ENCODE measurements at places on chromosomes 4 and X.

GRCh38 chr4:4852591-4853362 is 6.7 kb upstream of the MSX1 start:
- DNase-seq, result peak; percentile 63

GRCh38 chrX:39955625-39956024 is 142.1 kb downstream of the BCOR start:
- no peak for DNase-seq

GRCh38 chrX:12349201-12349600 is 210.9 kb downstream of the FRMPD4 start:
- DNase-seq, result no peak

GRCh38 chrX:30654989-30655607 is 1.9 kb downstream of the GK start:
- DNase-seq, result no peak

GRCh38 chrX:56089376-56089775 is 142.8 kb upstream of the KLF8 start:
- no peak for DNase-seq

DNA sequence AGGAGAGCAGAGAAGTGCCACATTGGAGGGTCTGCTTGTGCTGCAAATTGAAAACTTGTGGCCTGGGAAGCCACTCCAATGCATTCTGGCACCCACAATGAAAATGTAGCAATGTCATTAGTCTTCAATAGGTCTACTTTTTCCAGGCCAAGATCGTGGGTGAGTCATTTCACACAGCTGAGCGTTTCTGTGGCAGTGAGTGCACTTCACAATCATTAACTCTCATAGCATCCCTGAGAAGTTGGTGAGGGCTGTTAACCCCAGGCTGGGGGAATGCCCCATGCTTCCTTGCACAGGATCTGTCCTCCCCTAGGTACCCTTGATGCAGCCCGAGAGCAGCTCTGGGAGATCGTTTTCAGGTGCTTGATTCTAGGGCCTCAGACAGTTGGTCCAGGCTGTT is 196.8 kb upstream of the ATP6AP2 start:
- DNase-seq, result peak; percentile 37

DNA sequence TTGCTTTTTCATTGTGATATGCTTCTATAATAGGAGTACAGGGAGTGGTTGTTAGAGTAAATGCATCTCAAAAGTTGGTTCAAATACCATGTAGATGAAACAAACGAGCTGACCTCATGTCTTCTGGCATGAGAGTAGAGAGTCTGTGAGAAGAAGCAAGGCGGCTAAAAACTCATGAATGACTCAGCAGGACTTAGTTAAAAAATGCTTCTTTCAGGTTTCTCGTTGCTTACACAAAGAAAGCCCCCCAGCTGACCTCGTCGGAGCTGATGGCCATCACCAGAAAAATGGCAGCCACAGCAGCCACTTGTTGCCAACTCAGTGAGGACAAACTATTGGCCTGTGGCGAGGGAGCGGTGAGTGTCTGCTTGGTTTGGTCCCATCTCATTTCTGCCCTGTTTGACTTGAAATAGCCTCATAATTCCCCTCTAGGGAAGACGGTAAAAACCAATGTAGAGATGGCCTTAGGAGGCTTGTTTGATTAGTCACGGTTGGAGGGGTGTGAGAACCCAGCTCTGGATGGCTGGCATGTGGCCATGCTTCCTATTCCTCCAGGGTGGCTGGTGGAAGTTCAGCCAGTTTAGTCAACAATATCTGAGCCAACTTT is 14.5 kb downstream of the AFP start:
- peak; percentile 88 for DNase-seq

DNA sequence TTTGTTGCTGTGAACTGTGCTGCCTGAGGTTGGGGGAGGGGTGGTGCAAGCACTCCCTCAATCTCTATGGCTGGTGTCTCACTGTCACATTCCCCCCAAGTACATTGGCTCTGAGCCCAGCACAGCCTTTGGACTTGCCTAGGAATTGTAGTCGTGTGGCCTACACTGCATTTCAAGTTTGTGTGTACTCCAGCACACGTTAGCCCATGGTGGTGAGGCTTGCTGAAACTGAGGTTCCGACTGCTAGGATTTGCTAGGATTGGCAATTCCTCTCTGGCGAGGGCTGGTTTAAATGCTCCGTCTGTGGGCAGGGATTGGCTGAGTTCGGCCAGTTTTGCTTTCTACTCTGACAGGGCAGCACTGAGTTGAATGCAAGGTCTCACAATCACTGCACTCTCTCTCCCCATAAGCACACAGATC is 121.7 kb upstream of the CXXC4 start:
- no peak for DNase-seq

DNA sequence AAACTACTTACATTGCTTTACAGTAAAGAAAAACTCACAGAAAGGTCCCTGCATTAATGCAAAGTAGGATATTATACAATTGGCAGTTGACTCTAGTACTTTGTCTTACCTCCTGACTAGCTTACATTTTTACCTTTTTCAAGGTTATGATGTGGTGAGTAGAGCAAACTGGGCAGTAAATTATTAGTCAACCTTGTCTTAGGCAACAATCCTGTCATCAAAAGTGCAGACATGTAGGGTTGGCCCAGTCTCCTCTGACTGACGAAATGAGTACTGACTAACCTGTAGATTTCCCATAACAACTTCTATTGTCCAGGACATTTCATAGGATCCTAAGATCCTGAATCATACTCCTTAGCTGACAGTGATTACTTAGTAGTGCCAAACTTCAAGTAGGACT is 142.0 kb upstream of the NUDT6 start:
- peak; percentile 65 for DNase-seq

- no peak for DNase-seq
These were observed 338.1 kb upstream of the F9 start for GRCh38 chrX:139192386-139192961.

GRCh38 chrX:118115953-118116712 is 477 bp downstream of the KLHL13 start:
- no peak for DNase-seq

DNA sequence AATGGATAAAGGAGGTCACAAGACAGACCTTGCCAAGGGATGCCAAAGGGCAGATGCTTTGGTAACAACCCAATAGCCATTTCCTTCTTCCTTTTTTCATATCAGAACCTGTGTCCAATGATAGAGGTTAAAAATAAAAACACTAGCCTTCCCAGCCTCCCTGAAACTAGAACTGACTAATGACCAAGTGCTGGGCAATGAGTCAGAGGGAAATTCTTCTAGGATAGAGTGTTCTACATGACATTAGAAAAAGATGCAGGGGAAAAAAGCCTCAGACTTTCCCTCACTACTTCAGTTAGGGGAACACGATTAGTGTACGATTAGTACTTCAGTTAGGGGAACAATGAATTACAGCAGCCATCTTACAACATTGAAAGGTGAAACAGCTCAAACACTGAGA is 29.3 kb upstream of the FAM47C start:
- DNase-seq, result peak; percentile 33

GRCh38 chrX:119989905-119990555 is 46.5 kb upstream of the NKAP start:
- DNase-seq, result no peak

DNA sequence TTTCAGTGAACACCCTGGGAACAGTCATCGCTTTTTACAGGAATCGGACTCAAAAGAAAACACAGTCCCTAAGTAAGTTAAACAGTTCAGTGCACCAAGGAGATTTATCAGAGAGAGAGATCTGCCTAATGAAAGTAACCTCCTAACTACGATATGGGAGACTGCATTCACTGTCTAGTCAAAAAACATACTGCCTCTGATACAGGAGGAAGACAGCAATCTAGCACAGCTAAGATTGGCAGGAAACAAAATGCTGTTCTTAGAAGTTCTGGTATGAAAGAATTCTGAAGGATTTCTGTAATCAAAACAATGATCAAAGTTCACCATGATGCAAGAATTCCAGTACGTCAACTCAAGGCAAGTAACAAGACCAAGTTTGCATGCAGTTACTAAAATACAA is 92.8 kb downstream of the MAML3 start:
- DNase-seq, result peak; percentile 81

GRCh38 chr4:1201851-1202525 is 29.6 kb upstream of the SPON2 start:
- DNase-seq, result no peak

- no peak for DNase-seq
These were observed 16.4 kb upstream of the CTBP1 start for GRCh38 chr4:1265351-1265750.

DNA sequence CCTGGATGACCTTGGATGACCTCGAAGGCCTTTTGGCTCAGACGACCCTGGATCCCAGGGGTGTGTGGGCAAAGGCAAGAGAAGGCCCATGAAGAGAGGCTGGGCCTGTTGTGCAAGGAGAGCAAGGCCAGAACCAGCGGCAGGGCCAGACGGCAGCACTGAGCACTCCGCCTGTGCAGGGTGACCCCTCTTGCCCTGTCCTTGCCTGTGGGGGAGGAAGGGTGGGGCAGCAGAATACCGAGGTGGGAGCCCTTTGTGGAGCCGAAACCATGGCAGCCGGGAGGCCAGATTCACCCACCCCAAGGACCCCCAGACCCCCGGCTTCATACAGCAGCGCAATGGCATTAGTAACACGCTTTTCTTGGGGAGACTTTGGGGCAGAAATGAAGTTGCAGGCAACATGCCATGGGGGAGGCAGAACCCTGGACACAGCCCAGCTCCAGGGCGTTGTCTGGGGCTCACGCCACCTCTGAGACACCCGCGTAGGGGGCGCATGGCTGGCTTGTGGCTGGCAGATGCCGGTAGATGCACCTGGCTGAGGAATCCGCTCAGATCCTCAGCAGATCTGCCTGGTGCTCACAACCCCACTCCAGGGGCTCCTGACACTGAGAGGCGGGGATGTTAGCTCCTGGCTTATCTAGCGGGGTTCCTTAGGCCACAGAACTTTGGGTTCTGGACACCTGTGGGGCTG is 114.5 kb downstream of the FAM53A start:
- no peak for DNase-seq

DNA sequence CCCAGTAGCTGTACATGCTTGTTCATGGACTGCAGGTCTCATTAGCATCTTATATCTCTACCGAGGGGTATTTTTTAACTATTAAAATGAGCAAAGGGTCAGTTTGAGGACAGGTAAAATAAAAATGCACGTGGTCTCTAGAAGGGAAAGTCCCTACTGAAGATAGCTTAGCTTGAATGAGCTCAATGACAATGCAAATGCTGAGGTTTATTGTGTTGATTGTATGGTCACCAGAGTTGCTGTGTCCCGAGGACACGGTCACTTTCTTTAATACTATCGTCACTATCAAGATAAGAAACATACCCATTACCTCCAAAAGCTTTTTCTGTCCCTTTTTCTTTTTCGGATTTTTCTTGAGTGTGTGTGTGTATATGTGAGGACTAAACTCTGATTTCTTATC is 250.5 kb upstream of the PRKX start:
- DNase-seq, result no peak

DNA sequence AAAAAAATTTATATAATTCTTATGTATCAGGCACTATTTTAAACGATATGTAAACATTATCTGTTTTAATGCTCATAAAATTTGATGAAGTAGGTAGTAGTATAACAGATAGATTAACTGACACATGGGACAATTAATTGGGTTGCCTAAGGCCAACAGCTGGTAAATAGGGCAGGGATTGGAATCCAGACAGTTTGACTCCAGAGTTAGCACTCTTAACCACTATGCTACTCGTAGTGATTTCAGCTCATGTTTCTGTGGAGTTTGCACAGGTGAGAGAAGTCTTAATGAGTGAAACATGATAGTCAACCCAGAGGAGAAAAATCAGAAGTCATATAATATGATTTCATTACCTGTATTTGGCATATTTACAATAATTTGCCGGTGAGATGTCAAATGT is 126.0 kb upstream of the WDFY3 start:
- no peak for DNase-seq

GRCh38 chr4:78190595-78190994 is 133.5 kb downstream of the FRAS1 start:
- no peak for DNase-seq

- DNase-seq, result no peak
These were observed 76.1 kb downstream of the SLC9A6 start for GRCh38 chrX:136061286-136061685.

DNA sequence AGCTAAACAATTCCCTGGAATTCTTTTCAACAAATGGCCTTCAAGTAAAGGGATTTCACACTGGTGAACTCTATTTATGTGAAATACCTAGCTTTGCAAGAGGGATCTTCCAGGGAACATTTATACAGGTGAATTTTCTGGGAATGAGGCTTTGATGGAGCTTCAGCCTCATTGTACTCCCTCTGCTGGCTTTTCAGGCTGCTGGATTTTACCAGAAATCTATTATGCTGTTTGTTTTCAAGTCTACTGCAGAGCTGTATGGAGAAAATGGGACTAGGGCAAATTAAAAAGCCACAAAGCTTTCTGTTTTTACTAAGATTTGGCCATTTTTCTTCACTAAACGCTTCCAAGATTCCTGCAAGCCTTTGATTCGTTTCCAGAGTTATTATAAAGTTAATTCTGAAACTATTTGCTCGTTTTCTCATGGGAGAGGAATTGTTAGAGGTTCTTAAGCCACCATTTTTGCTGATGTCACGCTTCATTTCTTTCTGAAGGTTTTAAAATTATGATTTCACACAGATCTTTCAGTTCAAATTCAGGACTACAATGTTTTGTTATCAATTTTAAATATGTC is 31.6 kb downstream of the KDM6A start:
- no peak for DNase-seq

GRCh38 chr4:139488442-139488841 is 34.5 kb downstream of the RAB33B start:
- no peak for DNase-seq

- no peak for DNase-seq
These were observed 1.5 kb upstream of the TRIML2 start for GRCh38 chr4:188110741-188111471.

GRCh38 chr4:120447774-120448173 is 381.1 kb upstream of the MAD2L1 start:
- no peak for DNase-seq

DNA sequence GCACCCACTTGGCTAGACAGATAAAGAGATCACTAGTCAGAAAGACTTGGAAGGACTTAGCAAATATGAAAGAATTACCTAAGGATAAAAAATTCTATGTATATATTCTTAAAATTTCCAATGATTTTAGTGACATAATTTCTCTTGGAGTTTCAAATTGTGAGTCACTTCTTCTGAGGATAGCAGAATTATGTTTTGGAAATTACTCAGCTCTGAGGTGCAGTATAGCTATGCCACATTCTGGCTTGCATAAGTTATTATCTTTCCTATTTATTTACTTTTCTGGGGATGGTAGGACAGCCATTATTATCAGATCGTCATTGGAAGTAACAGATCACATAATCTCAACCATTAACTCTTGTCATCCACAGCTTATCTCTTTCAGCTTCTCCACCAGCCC is 853.5 kb downstream of the TRIML1 start:
- no peak for DNase-seq

DNA sequence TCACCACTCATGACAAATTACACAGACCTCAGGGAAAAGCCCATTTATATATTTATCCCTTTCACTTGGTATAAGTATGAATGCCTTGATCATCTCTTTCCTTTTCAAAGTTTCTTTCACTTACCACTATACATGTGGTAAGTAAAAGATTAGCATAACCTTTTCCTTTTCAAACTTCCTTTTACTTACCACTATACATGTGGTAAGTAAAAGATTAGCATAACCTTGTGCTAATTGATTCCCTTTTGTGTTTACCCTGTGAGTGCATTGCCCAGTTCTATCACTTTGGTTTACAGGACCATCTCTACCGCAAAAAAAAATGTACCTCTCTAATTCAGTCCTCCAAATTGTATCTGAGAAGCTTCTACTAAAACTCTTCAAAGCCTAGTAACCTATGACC is 32.7 kb upstream of the TCEANC start:
- DNase-seq, result no peak
